ENCODE measurements at places on chromosomes 5 and 9.

GRCh38 chr5:171162596-171162995 is 146.5 kb upstream of the TLX3 start:
- DNase-seq = no peak

DNA sequence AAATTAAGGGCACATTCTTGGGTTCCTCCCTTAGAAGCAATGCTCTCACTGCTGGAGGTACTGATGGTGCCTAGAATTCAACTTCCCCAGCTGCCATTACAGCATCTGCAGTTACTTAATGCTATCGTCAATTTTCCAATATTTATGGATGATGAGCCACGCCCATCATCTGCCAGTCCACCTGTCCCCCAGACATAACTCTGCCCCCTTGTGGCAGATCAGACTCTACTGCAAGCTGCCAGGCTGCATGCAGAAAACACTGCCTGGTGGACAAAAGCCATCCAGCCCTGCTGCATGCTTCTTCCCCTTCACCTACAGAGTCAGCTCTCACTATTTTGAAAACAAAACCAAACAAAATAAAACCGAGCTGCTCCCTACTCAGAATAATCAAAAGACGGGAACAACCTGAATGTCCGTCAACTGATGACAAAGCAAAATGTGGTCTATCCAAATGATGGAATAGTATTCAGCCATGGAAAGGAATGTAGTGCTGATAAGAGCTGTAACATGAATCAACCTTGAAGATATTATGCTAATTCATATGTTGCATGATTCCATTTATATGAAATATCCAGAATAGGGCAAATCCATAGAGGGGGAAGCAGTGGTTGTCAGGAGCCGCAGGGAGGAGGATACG is 66.4 kb downstream of the RETREG1 start:
- peak; percentile 48 for DNase-seq

- DNase-seq = no peak
Measured at GRCh38 chr9:8857926-8858595, 1058.5 kb upstream of the DMAC1 start.

GRCh38 chr9:7640231-7640630 is 159.3 kb downstream of the DMAC1 start:
- no peak for DNase-seq

DNA sequence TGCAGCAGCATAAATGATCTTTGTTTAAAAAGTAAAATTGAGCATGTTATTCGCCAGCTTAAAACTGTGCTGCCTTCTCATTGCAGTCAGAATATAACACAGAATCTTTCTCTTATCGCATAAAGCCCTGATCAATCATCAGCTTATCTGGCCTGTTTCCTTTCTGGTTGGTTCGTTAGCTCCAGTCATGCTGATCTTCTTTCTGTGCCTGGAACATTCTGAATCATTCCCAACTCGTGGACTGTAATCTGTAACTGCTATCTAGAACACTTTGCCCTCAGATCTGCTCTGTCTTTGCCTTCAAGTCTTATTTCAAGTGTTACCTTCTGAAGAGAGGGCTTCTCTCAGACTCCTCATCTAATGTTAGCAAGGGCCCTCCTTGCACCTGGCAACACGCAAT is 11.9 kb upstream of the FER start:
- no peak for DNase-seq

DNA sequence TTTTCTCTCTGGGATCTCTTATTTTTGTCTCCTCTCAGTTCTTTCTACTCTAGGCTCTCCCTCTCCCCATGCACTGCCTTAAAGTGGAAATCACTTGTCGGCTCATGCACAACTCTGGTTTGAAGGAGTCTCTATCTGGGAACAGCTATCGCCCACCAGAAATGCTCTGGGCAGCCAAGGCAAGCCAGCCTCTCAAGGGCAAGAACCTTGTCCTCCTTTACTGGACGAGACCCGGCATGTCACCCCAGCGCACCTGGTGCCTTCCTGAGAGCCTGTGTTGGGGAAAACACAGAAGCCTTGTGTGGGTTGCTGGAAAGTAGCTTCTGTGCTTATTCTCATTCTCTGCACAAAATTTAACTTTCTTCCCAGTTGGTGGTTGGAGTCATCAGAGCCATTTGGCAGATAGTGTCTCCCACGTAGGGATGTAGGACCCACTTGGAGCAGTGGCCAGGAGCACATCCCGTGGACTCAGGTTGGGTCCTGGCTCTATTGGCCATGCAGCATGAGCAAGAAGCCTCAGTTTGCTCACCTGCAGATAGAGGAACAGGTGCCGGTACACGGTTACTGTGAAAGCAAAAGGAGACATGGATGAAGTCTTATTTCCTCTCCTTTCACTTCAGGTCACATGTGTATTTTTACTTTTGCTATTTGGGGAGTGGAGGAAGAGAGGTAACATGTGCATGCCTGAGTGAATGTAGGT is 165.3 kb downstream of the IRX2 start:
- DNase-seq = no peak

DNA sequence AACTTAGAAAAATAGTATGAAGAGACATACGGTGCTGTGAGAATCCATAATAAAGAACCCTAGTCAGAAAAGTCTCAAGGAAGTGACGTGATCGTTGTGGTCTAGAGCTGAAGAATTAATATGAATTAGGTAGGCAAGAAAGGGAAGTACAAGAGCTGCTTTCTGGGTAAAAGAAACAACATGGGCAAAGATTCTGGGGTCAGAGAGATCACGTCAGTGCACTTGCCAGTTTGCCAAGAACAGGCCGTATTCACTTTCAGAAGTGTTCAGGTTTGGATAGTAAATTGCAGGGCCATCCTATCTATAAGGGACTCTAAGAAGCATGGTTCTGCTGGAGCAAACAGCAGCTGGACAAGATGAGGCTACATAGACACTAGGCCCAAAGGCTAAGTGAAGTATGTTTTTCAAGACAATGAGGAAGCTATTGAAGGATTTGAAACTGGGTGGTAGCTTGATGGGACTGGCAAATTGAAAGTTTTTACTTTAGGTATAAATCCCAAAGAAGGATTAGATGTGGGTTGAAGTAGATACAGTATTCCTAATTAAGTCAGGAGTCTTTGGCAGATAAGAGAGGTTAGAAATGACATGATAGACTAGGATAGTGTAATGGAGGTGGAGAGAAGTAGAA is 4.8 kb upstream of the CHD1 start:
- DNase-seq = peak; percentile 15

DNA sequence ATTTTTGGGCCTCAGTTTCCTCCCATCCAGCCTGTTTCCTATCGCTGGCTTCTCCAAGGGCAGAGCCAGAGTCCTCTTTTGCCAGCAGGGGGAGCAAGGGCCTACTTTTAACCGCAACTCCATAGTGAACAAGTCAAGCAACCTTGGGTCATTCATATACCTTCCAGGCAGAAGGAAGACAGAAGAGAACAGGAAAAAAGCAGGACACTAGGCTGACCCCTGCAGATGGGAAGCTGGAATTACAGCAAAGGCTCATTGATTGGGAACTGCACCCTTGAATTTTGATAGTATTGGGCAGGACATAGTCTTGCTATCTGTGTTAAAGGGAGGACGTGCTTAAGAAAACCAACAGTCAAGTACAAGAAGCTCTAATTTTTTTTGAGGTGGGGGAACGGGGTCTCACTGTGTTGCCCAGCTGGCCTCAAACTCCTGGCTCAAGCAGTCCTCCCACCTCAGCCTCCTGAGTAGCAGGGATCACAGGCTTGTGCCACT is 30.1 kb downstream of the QRFP start:
- DNase-seq = peak; percentile 39

DNA sequence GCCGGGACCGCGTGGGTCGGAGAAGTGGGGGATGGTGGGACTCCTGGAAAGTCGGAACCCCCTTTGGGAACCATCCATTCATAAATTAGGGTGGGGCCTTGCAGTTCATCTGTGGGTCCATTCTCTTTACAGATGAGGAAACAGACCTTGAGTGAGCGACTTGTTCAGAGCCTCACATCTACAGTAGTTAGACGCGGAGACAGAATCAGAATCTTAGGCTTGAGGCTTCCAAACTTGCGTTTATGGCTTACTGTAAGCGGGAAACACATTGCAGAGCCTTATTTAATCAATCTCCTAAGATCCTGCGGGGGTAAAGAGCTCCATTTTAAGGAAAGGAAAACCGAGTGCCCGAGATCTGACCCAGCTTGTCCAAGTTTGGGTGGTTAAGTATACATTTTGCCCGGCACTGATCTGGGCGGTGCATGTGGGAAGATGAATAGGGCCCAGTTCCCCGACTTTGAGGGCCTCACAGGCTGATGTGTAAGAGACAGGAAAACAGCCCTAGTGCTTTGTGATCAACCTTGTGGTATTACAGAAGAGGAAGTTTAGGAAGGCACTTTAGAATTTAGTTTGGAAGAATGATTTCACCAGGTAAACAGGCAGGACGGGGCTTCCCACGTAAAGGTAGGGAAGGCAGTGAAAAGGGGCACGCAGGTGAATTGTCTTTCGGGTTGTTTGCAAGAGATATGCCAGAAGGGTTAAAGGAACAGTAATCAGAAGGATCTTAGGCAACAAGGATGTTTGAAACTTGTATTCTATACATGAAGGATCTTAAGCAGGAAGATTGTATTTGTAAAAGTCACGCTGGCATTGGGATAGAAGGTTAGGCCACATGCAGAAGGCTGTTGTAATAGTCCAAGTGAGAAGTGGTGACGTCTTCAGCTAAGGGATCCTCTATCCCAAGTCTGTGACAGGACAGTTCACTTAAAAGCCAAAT is 744 bp downstream of the TARS1 start:
- DNase-seq = no peak

DNA sequence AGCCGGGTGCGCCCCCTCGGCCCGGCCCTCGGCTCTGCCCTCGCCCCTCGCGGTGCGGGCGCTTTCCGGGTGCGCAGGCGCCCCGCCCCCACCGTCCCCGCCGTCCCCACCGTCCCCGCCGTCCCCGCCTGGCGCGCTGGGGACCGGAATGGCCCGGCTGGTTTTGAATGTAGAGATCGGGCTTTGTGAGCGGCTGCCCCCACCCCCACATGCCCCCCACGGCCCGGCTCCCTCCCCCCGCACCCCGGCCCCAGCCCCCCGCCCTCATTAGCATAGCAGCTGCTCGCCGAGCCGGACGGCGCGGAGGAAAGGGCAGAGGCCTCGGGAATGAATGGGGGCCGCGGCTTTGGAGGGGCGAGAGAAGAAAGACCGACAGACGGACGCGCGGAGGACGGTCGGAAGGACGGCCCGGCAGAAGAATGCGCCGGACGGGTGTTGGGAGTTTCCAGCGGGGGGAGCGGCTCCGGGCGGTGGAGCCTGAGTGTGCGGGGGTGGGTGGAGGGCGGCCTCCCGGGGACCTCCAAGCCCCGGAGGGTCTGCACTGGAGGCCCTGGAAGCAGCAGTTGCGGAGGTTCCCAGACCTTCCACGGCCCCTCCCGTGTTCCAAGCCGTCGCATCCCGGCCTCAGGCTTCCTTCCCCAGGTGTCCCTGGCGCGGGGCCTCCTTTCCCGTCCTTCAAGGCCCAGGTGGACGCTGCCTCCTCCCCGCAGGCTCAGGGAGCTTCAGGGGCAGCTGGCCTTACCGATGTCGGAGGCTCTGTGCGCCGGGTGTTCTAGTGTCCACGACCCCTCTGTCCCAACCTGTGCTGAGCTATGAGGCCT is 6.0 kb downstream of the NRARP start:
- DNase-seq = no peak

- no peak for DNase-seq
Measured at GRCh38 chr5:159762921-159763320, 153.4 kb upstream of the ADRA1B start.

Data from GM19239 (cell line).